Stimulated activated CD4-positive, alpha-beta T cell treated with anti-CD3 and anti-CD28 coated beads, TNF-alpha, amount 100 ng/mL, for 1 hour (primary cell): ENCODE measurements at places on chromosomes 7 and 10.

GRCh38 chr10:63547628-63548360, 26.6 kb downstream of the REEP3 start:
- DNase-seq, result no peak

- peak; percentile 5 for DNase-seq
Measured at GRCh38 chr10:13717936-13718772, 131.4 kb downstream of the PRPF18 start.

DNA sequence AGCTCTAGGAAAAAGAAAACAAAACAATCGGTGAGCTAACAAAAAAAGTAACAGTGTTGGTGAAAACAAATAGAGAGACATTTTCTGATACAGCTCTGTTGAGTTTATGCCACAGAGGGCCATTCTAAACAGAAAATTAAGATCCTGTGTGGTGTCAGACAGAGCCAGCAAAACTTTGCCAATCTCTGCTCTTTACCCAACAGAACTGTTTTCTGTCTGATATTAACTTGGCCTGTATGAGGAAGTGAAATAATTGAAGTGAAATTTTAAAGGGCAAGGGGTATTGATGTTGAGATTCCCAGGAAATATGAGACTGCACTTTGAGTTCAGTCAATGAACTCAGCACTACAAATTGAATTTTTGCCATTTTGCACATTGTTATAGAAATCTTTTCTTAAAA, 101.0 kb downstream of the AOAH start:
- no peak for DNase-seq

- no peak for DNase-seq
Measured at GRCh38 chr7:134451656-134452055, 7.2 kb downstream of the AKR1B1 start.

- DNase-seq, result no peak
Measured at GRCh38 chr7:112279042-112279441, 72.5 kb downstream of the ZNF277 start.

DNA sequence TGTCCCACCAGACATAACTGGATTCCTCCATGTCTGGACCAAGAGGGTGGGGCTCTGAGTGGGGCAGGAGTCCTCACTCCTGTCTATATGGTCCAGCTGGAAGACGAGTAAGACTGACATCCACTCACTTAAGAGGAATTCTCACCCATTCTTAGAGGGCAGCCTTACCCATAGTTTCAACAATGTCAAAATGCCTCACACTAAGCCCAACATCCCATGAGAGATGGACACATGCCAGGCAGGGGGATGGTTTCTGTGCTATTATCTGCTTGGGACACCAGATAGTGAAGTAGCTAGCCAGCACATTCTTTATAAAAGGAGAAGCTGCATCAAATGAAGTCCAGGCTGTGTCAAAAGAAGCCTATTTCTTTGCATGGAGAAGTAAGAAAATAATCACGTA, 4.7 kb upstream of the LANCL2 start:
- no peak for DNase-seq

DNA sequence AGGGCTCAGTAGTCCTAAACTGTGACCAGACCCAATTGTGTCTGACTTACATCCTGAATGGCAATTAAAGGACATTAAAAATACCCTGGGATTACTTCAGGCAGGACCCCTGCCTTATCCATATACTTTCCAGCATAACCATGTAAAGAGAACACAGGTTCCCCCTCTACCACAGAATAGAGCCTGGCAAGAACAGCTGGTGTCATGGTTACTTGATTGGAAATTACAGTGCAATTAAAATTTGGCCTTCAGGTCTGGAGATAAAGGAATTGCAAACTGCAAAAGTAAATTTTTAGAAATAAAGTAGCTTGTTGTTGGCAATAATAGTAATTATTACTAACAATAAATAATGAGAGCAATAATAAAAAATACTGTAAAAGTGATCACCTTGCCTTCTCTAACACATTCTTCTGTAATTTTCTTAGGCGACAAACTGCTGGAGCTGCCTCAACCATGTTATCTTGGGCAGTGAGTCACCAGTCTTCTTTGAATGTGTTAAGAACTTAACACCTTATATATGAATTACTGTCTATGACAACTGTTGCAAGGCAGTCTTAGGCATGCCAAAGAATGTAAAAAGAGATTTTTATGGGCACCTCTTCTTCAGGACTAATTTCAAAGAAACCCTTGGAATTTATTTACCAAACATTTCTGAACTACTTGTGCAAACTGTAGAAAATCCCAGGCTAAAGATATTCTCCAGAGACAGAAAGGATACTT, 53.7 kb downstream of the HIBADH start:
- no peak for DNase-seq

- DNase-seq, result no peak
Measured at GRCh38 chr10:43093423-43094076, 16.7 kb downstream of the RET start.

GRCh38 chr7:76283254-76284159, 19.0 kb upstream of the HSPB1 start:
- DNase-seq, result no peak

DNA sequence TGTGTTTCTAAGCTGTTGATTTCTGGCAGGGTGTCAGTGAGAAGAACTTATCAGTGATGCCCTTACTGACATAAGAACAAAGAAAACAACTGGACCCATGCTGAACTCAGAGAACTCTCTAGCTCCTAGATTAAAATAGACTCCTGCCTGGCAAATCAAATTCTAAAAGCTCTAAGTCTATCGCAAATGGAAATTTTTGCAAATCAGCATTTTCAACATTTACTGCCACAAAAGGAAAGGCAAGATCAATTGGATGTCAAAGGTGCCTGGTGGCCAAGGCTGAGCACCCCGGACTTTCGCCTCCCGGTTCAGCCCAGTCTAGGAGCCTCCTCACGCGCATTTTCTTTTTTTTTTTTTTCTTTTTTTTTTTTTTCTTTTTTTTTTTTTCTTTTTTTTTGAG, 251.6 kb downstream of the TCERG1L start:
- no peak for DNase-seq

GRCh38 chr7:69839782-69840181, 241.5 kb downstream of the AUTS2 start:
- DNase-seq, result no peak

DNA sequence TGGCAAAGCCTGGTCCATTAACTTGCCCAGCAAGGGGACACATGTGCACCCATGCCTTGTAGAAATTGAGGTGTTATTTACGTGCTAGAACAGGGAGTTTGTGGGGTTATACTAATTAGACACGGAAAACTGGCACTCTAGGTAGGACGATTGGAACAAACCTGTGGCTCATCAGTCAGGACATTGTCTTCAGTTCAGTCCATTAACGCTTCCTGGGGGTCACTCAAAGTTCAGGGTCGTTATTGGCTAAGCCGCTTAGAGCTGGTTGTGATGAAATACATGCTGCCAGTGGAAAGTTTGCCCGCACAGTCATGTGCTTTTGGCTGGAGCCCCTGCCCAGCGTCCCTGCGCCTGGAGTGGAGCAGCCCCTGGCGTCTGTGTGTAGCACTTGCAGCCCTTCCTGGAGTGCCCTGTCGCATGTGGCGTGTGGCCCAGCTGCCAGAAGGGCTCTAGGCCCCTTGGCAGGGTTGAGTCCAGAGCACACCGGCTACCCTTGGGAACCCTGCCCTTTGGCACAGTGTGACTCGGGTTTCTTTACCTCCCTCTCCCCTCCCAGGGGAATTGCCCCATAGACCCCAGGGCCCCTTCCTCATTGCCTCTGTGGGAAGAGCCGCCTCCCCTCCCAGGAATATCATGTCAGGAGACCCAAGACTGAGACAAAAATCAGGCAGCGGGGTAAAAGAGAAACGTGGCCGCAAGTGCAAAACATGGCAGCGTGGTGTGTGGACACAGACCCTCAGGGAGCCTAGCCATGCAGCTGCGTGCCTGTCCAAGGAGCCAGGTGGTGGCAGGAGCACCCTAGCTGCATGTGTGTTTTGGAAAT, 9.8 kb downstream of the ZNF775 start:
- DNase-seq, result no peak

DNA sequence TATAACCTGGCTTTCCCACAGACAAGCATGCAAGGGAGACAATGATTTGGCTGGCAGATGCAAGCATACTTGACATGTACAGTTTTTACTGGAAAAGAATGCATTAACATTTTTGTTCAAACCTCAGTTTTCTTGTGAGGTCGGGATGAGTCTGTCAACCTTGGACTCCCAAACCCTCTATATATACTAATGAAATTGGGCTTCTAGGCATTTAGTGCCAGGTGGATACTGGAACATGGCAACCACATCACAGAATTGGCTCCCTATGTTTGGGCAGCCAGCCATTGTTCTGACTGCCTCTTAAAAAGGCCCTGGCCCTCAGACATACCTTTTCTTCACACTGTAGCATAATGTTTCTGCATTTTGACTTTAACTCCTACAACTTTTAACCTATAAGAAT, 39.1 kb downstream of the CDK6 start:
- DNase-seq, result no peak

DNA sequence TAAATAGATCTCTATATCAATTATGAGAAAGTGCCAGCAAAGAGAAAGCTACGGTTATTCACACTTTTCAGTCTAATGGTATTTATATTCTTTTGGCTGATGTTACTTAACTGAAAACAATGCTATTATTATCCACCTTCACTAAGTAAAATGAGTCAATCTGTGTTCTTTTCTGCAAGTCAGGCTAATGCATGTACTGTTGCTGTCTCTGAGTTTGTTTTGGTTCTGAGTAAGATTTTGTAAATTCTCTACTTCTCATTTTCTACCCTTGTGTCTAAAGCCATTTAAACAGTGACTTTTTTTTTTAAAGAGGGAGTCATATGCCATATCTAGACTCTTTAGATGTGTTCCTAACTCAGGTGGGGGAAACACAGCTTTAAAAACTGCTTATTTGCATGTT, 7.5 kb downstream of the VWC2 start:
- no peak for DNase-seq

- DNase-seq, result no peak
Measured at GRCh38 chr7:143245123-143245522, 18.1 kb upstream of the GSTK1 start.

- DNase-seq, result no peak
Measured at GRCh38 chr10:33917069-33917780, 582.8 kb upstream of the NRP1 start.

- no peak for DNase-seq
Measured at GRCh38 chr10:3442451-3442990, 269.9 kb upstream of the PITRM1 start.

- DNase-seq, result no peak
Measured at GRCh38 chr7:80432166-80432565, 79.7 kb downstream of the GNAT3 start.

DNA sequence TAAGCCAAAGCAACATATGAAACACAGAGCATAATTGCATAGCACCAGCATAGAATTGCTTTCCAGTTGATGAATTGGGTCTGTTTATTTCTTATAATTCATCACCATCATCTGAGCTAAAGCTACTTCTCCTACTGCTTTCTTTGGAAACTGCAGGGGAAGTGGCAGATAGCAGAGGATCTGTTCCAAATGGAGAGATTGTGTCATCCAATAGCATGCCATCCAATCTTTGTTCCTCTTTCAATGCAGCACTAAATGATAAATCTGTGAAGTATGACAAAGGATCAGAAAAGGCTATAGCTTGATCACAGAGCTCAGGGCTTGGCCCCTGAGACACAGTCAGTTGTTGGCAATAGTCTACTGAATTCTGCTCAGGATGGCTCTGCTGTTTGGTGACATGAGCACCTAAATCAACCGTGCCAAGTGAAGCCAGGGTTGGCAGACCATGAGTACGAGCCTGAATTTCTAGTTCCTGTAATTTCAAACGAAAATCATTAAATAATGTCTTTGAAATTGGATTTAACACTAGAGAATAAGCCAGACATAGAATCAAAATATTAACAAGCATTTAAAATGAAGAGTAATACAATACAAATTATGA, 90.0 kb downstream of the TFEC start:
- no peak for DNase-seq

DNA sequence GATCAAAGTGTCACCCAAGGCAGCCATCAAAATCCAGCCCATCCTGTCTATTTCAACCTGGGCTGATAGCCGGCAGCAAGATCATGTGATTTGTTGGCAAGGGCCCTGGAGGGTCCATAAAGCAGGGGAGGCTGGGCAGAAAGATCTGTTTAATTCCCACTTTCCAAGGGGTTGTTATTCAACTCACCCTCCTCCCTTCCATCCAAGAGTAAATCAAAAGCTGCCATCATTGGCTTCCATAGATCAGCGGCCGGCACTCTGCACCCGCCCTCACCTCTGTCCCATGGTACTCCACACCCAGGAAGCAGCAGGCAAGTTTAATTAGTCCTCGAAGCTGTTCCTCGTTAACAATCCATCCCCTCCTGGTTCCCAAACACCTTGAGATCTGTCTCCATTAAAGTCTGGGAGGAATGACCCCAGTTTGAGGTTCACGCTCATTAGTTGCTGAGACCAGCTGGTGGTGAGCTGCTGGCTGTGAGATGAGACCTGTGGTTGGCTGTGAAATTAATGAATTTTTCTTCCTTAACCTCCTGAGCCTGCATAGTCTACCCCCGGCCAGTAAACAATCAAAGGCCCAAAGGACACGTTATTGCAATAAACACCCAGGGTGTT, 120.6 kb upstream of the CHST15 start:
- DNase-seq, result no peak

GRCh38 chr7:102122026-102122425, 164.6 kb upstream of the SH2B2 start:
- no peak for DNase-seq

DNA sequence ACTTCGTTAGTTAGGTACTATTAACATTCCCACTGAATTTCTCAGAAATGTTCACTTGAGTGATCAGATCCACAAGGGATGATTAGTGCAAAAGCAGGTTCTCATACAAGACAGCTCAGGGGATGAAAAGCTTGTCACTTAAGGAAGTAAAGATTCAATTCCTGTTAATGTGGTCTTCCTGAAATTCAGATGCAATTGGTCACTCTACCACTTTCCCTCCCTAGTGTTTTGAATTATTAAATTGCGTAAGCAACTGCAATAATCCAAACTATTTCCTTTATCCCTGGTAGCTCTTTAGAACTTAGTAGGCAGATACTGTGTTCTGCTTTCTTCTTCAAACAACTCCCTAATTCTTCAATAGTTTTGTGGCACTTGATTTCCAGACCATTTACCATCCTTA, 121.4 kb downstream of the MAGI2 start:
- DNase-seq, result no peak

DNA sequence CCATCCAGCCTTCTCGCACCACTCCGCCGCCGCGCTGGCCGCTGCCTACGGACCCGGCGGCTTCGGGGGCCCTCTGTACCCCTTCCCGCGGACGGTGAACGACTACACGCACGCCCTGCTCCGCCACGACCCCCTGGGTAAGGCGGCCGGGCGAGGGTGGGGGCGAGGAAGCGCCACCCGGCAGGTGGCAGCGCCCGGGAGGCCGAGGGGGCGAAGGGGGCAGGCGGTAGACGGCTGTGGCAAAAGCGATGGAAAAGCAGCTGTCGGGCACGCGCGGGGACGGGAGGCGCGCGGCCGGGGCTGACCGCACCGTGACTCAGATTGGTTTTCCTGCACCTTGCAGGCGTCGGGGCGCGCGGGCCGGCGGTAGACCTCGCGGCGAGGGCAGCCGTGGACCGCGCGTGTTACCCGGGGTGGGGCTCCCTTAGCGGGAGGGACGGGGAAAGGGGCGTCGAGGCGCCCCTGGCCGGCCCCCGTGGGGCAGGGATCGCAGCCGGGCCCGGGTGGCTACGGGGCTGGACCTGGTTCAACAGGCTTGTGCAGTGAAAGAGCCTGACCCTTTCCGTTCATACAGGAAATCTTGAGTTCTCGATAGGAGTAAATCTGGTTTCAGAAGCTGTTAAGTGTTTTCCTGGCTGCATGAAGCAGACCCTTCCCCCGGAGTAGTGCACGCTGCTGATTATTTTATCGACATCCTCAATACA, 608 bp downstream of the HHEX start:
- DNase-seq, result peak; percentile 38
